H9 (cell line): ENCODE measurements at places on chromosomes 1 and 21.

DNA sequence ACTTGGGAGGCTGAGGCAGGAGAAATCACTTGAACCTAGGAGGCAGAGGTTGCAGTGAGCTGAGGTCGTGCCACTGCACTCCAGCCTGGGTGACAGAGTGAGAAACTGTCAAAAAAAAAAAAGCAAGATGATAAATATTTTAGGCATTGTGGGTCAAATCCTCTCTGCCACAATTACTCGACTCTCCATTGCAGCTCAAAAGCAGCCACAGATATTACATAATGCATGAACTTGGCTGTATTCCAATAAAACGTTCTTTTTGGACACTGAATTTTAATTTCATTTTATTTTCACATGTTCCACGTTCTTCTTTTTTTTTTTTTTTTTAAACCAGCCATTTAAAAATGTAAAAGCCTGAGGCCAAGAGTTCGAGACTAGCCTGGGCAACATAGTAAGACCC, 69.4 kb downstream of the TCP10L start:
- DNase-seq: no peak

DNA sequence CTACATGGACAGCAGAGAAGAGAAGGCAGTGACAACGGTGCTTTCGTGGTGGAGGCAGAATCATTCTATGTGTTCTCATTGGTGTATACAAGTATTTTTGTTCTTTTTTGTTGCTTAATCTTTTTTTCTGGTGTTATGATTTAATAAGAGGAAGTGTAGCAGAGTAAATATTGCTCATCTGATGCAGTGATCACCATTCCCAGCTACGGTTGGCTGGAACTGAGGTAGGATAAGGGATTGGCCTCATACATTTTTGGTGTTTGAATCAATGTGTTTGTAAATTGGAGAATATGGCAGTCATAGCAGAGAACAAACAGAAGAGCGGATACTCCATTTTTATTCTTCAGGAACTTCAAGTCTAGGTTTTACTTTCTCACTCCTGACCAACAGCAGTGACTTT, 76.6 kb downstream of the UBE2U start:
- DNase-seq: no peak

- DNase-seq: no peak
Observed at GRCh38 chr1:172574080-172574479, 41.1 kb downstream of the SUCO start.

GRCh38 chr1:15123270-15123669, 30.3 kb upstream of the TMEM51 start:
- no peak for DNase-seq
